GDM1 (cell line): ENCODE measurements at places on chromosomes 13 and 19.

DNA sequence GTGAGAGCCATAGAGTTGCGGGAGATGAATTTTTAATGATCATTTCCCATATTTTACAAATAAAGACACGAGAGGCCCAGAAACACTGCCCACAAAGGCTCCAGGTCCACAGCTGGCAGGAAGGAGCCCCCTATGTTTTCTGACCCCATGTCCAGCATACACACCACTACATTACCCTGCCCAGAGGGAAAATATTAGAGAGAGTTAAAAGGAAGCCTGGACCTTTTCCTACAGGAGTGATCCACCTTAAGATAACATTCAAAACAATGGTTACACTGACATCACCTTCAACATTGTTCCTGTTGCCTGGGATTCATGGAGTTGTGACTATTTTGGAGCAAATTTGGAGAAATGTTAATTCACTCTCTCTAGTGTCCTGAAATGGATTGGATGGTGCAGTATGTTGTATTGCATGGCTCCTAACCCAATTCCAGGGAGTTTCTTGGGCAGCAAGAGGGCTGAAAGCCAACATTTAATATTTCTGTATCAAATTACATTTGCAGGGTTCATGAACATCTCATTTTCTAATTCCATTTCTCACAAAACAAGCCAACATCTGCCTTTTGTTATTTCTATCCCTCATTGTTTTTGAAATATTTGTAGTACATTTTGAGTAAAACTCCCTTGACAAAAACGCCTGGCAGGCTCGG is 172.5 kb downstream of the DLEU7 start:
- DNase-seq, result no peak

GRCh38 chr13:39603424-39603947 is 493 bp upstream of the LHFPL6 start:
- no peak for DNase-seq

DNA sequence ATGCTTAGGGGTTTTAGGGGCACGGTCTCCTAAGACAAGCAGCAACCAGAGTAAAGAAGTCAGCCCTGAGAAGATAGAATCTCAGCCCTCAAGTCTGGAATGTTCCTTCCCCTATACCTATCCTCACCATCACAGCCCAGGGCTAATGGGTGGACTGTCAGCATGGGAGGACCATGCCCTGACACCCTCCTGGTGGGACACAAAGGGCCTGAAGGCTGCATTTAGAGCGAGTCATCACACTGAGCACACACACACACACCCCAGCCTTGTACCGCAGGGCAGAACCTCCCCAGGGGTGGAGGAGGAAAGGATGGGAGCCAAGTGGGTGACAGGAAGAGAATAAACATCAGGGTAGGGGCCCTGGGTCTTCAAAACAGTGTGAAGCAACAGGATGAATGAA is 174.8 kb upstream of the SERP2 start:
- DNase-seq, result no peak

DNA sequence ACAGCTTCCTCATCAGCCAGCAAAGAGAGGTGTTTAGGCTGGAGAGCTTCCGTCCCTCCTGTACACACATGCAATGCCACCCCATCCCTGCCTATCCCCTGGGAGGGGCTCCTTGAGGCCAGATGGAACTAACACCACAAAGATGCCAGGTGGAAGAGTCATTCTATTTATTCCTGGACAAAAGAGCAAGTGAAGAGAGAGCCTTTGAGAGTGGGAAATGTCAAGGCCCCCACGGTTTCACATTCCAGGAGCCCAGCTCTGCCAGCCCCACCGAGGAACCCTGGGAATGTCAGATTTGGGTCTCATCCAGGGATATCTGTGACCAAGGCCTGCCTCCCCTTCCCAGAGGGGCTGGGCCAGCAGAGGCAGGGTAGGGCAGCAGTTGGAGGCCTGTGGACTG is 30.8 kb upstream of the IGFL1 start:
- DNase-seq, result no peak

DNA sequence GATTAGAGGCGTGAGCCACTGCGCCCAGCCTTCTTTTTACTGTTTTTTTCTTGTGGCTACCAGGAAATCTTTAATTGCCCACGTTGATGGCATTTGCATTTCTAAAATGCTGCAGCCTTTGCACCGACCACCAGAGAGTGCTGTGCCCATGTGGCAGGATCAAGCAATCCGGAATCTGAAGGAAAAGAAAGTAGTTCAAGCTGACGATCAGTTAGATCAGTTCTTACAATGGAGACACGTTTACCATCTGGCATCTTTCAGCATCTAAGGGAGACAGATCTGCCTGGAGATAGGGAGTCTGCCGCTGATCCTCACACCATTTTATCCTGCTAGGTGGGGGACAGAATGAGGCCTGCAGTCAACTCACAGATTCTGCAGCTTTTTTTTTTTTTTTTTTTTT is 19.9 kb downstream of the TINCR start:
- no peak for DNase-seq

DNA sequence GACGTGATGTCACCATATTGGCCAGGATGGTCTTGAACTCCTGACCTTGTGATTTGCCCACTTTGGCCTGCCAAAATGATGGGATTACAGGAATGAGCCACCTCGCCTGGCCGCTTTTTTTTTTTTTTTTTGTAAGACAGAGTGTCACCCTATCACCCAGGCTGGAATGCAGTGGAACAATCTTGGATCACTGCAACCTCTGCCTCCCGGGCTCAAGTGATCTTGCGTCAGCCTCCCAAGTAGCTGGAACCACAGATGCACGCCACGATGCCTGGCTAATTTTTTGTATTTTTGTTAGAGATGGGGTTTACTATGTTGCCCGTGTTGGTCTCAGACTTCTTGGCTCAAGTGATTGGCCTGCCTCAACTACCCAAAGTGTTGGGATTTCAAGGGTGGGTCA is 28.9 kb upstream of the ZNF808 start:
- no peak for DNase-seq

DNA sequence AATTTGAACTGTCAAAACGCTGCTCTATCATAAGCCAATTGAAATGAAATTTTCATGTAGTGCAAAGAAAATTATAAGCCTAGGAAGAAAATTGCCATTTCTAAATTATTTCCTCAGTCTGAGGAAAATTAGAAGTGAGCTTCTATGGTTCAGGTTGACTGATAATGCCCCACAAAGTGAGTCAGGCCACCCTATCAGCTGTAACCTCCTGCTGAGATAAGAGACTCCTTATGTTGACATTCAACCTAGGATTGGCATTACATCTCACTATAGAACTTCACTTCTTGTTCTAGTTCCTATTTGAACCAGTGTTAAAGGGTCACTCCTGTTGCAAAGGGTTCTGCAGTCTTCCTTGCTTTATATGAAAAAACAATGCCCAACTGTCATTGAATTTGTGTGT is 32.6 kb upstream of the RFC3 start:
- DNase-seq, result no peak

- DNase-seq, result no peak
Measured at GRCh38 chr19:35177377-35178274, 23.1 kb downstream of the FXYD5 start.

DNA sequence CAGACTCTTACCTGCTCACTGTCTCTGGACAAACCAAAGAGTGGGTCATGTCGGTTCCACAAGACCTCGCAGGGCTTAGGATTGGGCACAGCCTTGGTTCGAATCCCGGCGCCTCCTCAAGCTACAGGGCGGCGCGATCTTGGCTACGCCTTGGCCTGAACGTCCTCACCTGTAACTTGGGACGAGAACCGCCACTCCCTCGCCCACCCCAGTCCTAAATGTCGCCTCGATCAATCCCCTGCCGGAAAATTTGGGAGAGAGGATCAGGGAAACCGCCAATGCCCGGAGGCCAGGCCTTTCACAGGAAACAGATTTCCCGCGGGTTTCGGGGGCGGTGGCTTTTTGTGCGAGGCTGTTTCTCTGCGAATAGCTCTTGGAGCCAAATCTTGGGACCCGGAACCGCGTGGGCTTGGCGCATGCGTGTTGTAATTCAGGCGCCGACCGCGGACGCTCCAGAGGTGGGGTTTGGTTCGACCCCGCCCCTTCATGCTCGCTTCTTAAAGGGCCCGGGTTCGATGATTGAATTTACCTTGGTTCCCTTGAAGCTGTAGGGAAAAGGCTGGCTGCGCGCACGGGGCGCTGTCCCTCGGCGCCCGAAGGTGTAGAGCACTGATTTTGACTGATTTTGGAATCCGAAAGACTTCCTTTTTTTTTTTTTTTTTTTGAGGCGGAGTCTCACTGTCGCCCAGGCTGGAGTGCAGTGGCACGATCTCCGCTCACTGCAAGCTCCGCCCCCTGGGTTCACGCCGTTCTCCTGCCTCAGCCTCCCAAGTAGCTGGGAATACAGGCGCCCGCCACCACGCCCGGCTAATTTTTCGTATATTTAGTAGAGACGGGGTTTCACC is at the start of gene NR2C2AP:
Gene NR2C2AP (minus strand): TSS at position 403 of the 845 bp plus-strand sequence. CDS start 354 bp downstream, at position 49.
- DNase-seq, result peak; percentile 87

DNA sequence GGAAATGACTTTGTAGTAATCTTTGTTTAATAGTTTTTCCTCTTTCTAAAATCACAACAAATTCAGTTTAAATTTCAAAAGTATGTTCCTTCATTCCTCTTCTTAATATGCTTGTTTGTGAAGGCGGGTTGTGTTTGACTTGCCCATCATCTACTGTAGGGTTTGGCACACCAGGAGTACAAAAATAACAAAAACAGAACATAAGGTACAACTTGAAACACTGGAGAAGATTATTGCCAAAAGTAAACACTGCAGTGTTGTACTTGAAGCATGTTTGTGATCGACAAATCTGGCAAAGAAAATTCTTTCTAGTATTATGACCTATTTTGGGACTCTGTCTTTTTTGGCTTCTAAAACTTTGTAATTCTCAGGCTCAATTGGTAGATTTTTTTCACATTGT is 518.6 kb downstream of the SLITRK5 start:
- no peak for DNase-seq

- DNase-seq, result no peak
Measured at GRCh38 chr13:72537395-72537780, 190.0 kb downstream of the MZT1 start.

- peak; percentile 54 for DNase-seq
Measured at GRCh38 chr19:44570984-44571684, 41.7 kb upstream of the CEACAM20 start.
